Chondrocyte (in vitro differentiated cells): ENCODE measurements at places on chromosomes 16 and 17. TPM values are rescaled to one million over a fixed set of nuclear protein-coding genes. Genes with fewer than 3 reads are reported as not detected.
A peak's percentile ranks its signal among the peaks of the same experiment; 100 is the strongest.

DNA sequence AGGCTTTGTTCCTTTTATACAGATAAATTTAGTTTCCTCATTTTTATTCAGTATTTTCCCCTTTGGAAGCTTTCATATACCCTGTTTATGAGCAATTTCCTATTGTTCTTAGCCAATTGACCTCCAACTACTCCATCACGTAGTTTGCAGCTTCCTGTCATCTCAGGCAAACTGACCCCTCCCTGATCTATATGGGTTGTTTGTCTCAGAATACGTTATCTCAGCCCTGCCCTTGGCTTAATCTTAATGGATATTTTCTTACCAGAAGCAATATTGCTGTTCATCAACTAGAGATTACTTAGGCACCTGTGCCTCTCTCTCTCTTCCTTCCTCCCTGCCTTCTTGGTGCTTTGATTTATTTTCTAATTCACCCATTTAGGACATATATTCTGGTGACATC, 81.2 kb downstream of the ZNF18 start:
- H3K27me3 ChIP-seq, result peaks cover 2% of the 10 kb centered on the region
- H3K4me3 ChIP-seq, result no peak overlapping the region
- no peaks in the 10 kb centered on the region for H3K4me1 ChIP-seq

NDRG4 gene
- total RNA-seq, result 5.8 to 8.7 TPM (median 6.0 TPM) in 3 replicates

SLC38A7 gene
- total RNA-seq, result 37.6 to 47.3 TPM (median 45.1 TPM) in 3 replicates

DNA sequence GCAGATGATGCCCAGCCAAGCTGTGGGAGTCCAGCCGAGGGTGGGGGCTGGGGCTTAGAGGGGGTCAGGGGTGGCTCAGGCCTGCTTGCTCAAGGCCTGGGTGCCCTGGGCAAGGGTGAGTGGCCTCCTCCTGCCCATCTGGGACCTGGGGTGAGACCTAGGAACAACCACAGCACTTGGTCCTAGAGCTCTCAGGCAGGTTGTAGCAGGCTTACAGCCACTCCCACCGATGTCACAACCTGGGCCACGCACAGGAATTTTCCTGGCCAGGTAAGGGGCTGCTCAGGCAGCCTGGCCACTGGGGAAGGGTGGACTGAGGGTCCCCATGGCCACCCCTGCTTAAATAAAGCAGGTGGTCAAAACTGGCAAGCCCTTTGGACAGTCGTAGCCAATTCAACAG, 6.3 kb upstream of the SREBF1 start:
- no peaks in the 10 kb centered on the region for H3K27me3 ChIP-seq
- no peak overlapping the region for H3K4me3 ChIP-seq
- no peak for DNase-seq
- H3K4me1 ChIP-seq, result peaks cover 29% of the 10 kb centered on the region
- peaks cover 8% of the 10 kb centered on the region for H3K36me3 ChIP-seq

DNA sequence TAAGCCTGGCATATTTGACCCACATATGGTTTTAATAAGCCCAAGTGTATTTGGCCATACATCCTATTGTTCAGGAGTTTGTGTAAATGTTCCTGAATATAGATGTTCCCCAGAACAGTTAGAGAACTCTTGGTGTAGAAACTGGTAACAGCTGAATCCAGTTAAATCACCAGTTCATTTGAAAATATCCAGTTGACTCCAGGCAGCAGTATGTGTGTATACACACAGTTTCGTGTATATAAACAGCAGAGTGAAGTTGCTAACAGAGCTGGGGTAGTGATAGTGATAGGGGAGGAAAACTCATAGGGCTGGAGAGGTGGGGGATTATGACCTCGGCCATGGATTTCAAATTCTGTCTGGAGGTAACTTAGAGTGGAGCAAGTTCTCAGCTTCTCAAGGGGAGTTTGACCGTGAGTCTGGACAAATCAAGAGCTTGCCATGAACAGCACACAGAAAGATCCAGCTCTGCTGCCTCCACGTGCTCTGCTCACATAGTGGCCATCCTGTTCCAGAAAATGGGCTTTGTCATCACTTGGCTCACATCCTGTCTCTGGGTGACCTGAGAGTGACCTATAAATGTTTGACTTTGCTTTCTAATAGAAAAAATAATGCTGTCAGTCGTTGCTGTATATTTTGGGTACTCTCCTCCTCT, 30.6 kb upstream of the MMD start:
- no peaks in the 10 kb centered on the region for H3K36me3 ChIP-seq
- H3K4me3 ChIP-seq, result no peak overlapping the region
- H3K4me1 ChIP-seq, result peaks cover 7% of the 10 kb centered on the region
- H3K27ac ChIP-seq, result peak overlapping the region; percentile 13

DNA sequence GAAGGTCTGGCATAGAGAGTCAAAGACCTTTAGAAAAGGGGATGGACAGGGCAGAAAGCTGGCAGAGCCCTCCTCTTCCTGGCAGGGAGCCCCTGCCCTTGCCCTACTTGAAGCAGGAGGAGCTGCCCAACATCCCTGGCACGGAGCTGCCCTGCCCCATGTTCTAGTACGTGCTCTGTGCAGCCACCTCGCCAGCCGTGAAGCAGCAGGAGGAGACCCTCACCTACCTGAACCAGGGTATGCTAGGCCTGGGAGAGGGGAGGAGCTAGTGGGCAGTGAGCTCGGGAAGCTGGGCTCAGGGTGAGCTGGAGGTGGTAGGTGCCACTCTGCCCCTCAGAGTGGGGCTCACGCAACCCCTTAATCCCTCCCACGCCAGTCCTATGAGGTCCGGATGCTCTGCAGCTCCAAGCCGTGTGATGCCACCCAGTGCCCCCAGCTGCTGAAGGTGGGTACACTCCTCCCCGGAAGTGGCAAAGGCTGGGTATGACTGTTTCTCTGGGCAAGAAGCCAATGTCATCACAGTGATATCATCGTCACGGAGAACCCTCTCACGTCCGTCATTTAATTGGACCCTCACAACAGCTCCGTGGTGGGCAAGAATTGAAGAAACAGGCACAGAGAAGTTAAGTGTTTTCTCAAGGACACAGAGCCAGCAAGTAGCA, 12.7 kb upstream of the STAC2 start:
- H3K36me3 ChIP-seq, result no peaks in the 10 kb centered on the region
- no peak for DNase-seq
- H3K4me1 ChIP-seq, result peaks cover 14% of the 10 kb centered on the region
- H3K27ac ChIP-seq, result no peak overlapping the region

ZNF624 gene
- total RNA-seq, result 7.3 to 9.4 TPM (median 8.0 TPM) in 3 replicates

TMEM95 gene
- total RNA-seq, result not detected in 3 replicates

- no peak overlapping the region for H3K27ac ChIP-seq
- peaks cover 10% of the 10 kb centered on the region for H3K27me3 ChIP-seq
- no peak overlapping the region for H3K4me3 ChIP-seq
- H3K4me1 ChIP-seq, result no peaks in the 10 kb centered on the region
- no peak for DNase-seq
- H3K36me3 ChIP-seq, result no peaks in the 10 kb centered on the region
Observed at GRCh38 chr16:10799736-10800135, 18.9 kb downstream of the TVP23A start.

DNA sequence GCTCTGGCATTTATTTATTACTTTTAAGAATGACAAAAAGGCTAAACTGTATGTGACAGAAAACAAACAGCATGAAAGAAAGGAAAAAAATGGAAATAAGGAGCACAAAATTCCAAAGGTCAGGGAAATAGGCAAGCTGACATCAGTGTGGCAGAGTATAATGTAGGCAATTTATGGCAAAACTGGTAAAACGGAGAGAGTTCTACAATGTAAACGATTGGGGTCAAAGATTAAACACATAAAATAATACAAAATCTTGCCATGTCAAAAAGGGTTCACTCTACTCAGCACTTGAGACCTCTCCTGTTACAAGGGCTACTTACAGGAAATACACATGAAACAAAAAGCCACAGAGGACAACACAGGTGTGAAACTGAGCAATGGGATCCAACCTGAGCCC, 47.0 kb upstream of the CDRT4 start:
- H3K4me3 ChIP-seq, result no peak overlapping the region
- H3K4me1 ChIP-seq, result peaks cover 67% of the 10 kb centered on the region
- no peaks in the 10 kb centered on the region for H3K27me3 ChIP-seq
- no peak for DNase-seq
- peaks cover 27% of the 10 kb centered on the region for H3K36me3 ChIP-seq
- H3K27ac ChIP-seq, result peak overlapping the region; percentile 95

PPP1R27 gene
- total RNA-seq, result not detected in 3 replicates

KDM6B gene
- total RNA-seq, result 36.6 to 38.2 TPM (median 37.4 TPM) in 3 replicates

DDX28 gene
- 5.8 to 6.7 TPM (median 6.6 TPM) in 3 replicates for total RNA-seq

ZMYND15 gene
- 0.23 to 0.48 TPM (median 0.45 TPM) in 3 replicates for total RNA-seq

DNA sequence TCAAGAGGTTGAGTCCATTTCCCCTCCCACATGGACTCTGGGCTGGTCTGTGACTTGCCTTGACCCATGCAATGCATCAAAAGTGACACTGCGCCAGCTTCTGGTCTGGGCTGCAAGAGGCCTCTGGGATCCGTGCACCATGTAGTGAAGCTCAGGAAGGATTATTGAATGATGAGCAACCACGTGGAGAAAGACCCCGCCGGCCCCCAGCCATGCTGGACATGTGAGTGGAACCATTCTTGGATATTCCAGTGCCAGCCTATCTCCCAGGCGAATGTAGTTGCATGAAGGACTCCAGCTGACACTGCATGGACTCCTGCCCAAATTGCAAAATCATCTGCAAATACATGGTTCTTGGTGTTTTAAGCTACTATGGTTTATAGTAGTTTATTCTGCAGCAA, 7.6 kb upstream of the ALOX15B start:
- peaks cover 48% of the 10 kb centered on the region for H3K27me3 ChIP-seq
- H3K4me1 ChIP-seq, result no peaks in the 10 kb centered on the region
- no peak for DNase-seq
- H3K4me3 ChIP-seq, result no peak overlapping the region
- H3K36me3 ChIP-seq, result peaks cover 2% of the 10 kb centered on the region

DNA sequence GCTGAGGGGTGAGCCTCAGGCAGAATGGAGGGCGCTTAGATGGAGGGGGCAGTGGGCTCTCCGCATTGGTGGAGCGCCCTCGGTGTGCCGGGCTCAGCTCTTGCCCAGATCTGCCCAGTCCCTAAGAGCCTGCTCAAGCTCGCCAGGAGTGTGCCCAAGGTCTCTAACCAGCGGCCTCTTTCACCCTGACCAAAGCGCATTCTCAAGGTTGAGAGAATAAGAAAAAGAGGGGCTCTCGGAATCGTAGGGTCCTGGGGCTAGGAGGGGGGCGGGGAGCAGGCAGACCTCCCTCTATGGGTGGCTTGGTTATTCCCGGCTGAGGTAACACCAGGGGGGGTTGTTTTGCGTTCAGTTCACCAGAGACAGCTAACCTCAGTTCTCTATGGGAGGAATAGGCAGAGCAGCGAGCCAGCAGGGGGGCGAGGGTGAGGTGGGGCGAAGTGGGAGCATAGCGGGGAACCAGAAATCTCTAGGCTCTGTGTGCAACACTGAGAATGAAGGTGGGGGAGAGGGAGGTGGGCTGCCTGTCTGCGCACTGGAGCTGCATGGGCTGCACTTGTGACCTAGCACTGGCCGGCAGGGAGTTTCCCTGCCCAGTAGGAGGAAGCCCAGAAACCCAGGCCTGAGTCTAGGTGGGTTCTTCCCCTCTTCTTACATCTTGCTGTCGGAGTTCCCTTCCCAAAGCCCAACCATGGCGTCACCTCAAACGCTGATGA, 3.0 kb downstream of the TMEM132E start:
- no peak overlapping the region for H3K27ac ChIP-seq
- H3K4me1 ChIP-seq, result peaks cover 19% of the 10 kb centered on the region
- no peak for DNase-seq
- no peaks in the 10 kb centered on the region for H3K36me3 ChIP-seq
- H3K27me3 ChIP-seq, result peaks cover 71% of the 10 kb centered on the region

KRTAP4-3 gene
- not detected in 3 replicates for total RNA-seq

GRCh38 chr17:43324205-43324893, 74.4 kb upstream of the ARL4D start:
- H3K4me1 ChIP-seq, result peaks cover 14% of the 10 kb centered on the region
- H3K27ac ChIP-seq, result no peak overlapping the region
- no peak for DNase-seq
- no peaks in the 10 kb centered on the region for H3K27me3 ChIP-seq

ALDOA gene
- 865 to 1,101 TPM (median 1,094 TPM) in 3 replicates for total RNA-seq

DNA sequence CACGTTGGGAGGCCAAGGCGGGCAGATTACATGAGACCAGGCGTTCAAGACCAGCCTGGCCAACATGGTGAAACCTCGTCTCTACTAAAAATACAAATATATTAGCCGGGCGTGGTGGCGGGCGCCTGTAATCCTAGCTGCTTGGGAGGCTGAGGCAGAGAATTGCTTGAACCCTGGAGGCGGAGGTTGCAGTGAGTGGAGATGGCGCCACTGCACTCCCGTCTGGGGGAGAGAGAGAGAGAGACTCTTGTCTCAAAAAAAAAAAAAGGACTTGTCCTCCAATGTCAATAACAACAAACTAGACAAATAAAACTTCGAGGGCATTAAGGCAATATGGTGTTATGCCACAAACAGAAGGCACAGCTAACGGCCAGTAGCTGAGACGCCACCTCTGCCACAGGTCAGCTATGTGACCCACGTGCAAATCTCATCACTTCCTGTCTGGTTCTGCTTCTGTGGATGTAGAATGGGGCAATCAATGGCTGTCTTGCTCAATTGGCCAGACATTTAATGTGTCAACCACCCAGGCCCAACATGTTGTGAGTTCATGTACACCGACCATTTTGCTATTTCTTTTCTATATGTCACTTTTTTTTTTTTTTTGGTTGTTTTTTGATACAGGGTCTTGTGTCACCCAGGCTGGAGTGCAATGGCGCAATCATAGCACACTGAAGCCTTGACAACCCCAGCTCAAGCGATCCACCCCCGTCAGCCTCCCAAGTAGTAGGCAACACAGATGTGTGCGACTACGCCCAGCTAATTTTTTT, 834 bp upstream of the TXNDC11 start:
- no peak for DNase-seq
- H3K27ac ChIP-seq, result peak overlapping the region; percentile 95
- H3K27me3 ChIP-seq, result no peaks in the 10 kb centered on the region
